ENCODE measurements at places on chromosomes 2 and 18. TPM values are rescaled to one million over a fixed set of nuclear protein-coding genes. Genes with fewer than 3 reads are reported as not detected.
A peak's percentile ranks its signal among the peaks of the same experiment; 100 is the strongest.

DNA sequence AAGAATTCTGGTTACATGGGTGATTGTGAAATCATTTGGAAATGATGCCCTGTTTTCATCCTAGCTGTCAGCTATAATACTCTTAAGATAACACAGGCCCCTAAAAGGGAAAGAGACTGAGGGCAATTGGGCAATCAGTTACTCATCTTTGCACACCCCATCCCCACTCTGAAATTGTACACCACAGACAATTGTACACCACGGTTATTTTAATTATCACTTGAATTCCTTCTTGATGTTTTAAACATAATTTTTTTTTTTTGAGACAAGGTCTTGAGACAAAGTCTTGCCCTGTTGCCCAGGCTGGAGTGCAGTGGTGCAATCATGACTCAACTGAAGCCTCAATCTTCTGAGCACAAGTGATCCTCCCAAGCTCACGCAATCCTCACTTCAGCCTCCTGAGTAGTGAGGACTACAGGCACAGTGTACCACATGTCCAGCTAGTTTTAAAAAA, 862.4 kb upstream of the ACVR2A start:
- H3K27me3 ChIP-seq, result no peaks in the 10 kb centered on the region
- H3K36me3 ChIP-seq, result no peaks in the 10 kb centered on the region
- H3K4me3 ChIP-seq, result no peak overlapping the region
- no peak overlapping the region for H3K27ac ChIP-seq
- no peaks in the 10 kb centered on the region for H3K4me1 ChIP-seq
- DNase-seq, result no peak

GRCh38 chr18:23422751-23423418, 30.2 kb upstream of the RIOK3 start:
- H3K27ac ChIP-seq, result no peak overlapping the region
- H3K4me1 ChIP-seq, result no peaks in the 10 kb centered on the region
- H3K27me3 ChIP-seq, result no peaks in the 10 kb centered on the region

GRCh38 chr18:63112706-63113105, 206.9 kb downstream of the BCL2 start:
- no peaks in the 10 kb centered on the region for H3K4me1 ChIP-seq
- no peak overlapping the region for H3K4me3 ChIP-seq
- H3K36me3 ChIP-seq, result no peaks in the 10 kb centered on the region
- H3K27me3 ChIP-seq, result no peaks in the 10 kb centered on the region

GRCh38 chr18:39946623-39947061, 2008.4 kb upstream of the PIK3C3 start:
- H3K36me3 ChIP-seq, result no peaks in the 10 kb centered on the region
- H3K27me3 ChIP-seq, result no peaks in the 10 kb centered on the region
- H3K27ac ChIP-seq, result no peak overlapping the region
- no peak for DNase-seq
- no peaks in the 10 kb centered on the region for H3K4me1 ChIP-seq

- H3K4me3 ChIP-seq, result no peak overlapping the region
- no peaks in the 10 kb centered on the region for H3K27me3 ChIP-seq
- H3K27ac ChIP-seq, result no peak overlapping the region
- no peak for DNase-seq
These were observed 16.1 kb downstream of the SUPT7L start for GRCh38 chr2:27647289-27647688.

DNA sequence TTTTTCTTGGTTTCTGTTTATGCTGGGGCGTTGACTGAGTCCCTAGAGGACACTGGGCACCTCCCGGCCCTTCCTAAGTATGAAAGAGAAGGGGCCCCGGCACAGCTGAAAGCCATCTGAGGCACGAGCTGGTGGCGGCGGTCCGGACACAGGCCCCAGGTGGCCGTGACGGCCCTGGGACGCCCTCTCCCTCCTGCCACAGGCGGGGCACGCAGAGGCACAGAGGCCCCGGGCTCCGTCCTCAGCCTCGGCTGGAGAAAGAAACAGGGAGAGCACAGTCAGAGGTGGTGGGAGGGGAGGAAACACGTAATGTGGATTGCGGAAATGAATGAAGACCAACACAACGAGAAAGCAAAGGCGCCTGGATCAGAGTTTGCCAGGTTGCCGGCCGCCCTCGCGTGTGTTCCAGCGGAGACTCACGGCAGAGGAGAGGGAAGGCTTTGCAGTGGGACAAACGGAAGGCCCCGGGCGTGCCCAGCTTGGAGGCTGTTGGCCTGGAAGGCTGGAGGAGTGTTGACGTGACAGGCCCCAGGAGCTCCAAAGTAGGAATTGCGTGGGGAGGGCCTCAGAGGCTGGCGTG, 119.1 kb downstream of the PTGR3 start:
- no peaks in the 10 kb centered on the region for H3K36me3 ChIP-seq
- H3K4me3 ChIP-seq, result no peak overlapping the region
- no peaks in the 10 kb centered on the region for H3K27me3 ChIP-seq
- DNase-seq, result no peak

- peaks cover 70% of the 10 kb centered on the region for H3K4me1 ChIP-seq
- no peak overlapping the region for H3K27ac ChIP-seq
- H3K4me3 ChIP-seq, result no peak overlapping the region
- no peaks in the 10 kb centered on the region for H3K27me3 ChIP-seq
These were observed 15.2 kb downstream of the RNU4ATAC start for GRCh38 chr2:121545913-121546312.

- no peaks in the 10 kb centered on the region for H3K36me3 ChIP-seq
- no peaks in the 10 kb centered on the region for H3K27me3 ChIP-seq
- H3K4me1 ChIP-seq, result no peaks in the 10 kb centered on the region
- H3K4me3 ChIP-seq, result no peak overlapping the region
These were observed 36.6 kb upstream of the COL3A1 start for GRCh38 chr2:188937228-188938220.

GRCh38 chr2:161445097-161445496, 29.0 kb downstream of the TBR1 start:
- no peaks in the 10 kb centered on the region for H3K4me1 ChIP-seq
- peaks cover 53% of the 10 kb centered on the region for H3K27me3 ChIP-seq
- H3K27ac ChIP-seq, result no peak overlapping the region
- DNase-seq, result no peak
- H3K4me3 ChIP-seq, result no peak overlapping the region

- peaks cover 40% of the 10 kb centered on the region for H3K4me1 ChIP-seq
- H3K4me3 ChIP-seq, result peak overlapping the region; percentile 86
- no peaks in the 10 kb centered on the region for H3K27me3 ChIP-seq
- peak overlapping the region; percentile 94 for H3K27ac ChIP-seq
- DNase-seq, result no peak
These were observed 396 bp downstream of the CNOT9 start for GRCh38 chr2:218569038-218569431.

DNA sequence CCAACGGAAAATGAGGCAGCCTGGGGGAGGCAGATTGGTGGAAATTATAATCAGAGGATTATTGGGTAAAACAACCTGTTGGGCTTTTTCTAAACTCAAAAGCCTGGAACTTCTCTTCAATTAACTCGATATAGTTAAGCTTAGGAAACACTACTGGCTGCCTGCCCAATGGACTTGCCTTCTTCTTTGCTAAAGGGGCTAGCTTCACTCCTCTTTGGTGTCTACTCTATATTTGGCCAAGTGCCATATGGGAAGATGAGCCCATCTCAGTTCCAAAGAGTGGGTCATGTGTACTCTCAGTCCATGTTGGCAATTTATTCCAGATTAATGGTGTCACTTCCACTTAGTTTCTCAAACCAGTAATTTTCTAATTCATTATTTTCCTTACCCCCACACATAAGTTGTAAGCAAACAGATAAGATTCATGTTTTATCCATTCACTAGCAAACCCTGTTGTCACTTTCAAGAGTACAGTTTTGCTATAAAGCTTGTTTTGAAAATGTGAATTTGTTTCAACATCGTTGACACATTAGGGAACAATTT, 34.3 kb downstream of the DARS1 start:
- H3K27me3 ChIP-seq, result no peaks in the 10 kb centered on the region
- H3K4me1 ChIP-seq, result peaks cover 21% of the 10 kb centered on the region
- peaks cover 19% of the 10 kb centered on the region for H3K36me3 ChIP-seq
- no peak for DNase-seq

GRCh38 chr2:150663143-150663542, 175.7 kb upstream of the RND3 start:
- no peaks in the 10 kb centered on the region for H3K36me3 ChIP-seq
- H3K4me3 ChIP-seq, result no peak overlapping the region
- H3K27me3 ChIP-seq, result no peaks in the 10 kb centered on the region
- DNase-seq, result no peak
- H3K27ac ChIP-seq, result no peak overlapping the region

- H3K27ac ChIP-seq, result no peak overlapping the region
- no peaks in the 10 kb centered on the region for H3K36me3 ChIP-seq
- H3K4me1 ChIP-seq, result peaks cover 20% of the 10 kb centered on the region
- no peak overlapping the region for H3K4me3 ChIP-seq
These were observed 123.9 kb upstream of the HAAO start for GRCh38 chr2:42916324-42916723.

POTEC gene
- not detected for total RNA-seq

NOL4 gene
- not detected for total RNA-seq

SLC5A7 gene
- 0.14 TPM for total RNA-seq

KCNJ3 gene
- 1.4 TPM for total RNA-seq

MDH1B gene
- total RNA-seq, result 0.76 TPM

KCNE4 gene
- 1.3 TPM for total RNA-seq
